ENCODE measurements at places on chromosomes 11 and 22.

GRCh38 chr11:126992065-126992803 lies 8.3 kb downstream of the KIRREL3 start:
- no peak for DNase-seq

DNA sequence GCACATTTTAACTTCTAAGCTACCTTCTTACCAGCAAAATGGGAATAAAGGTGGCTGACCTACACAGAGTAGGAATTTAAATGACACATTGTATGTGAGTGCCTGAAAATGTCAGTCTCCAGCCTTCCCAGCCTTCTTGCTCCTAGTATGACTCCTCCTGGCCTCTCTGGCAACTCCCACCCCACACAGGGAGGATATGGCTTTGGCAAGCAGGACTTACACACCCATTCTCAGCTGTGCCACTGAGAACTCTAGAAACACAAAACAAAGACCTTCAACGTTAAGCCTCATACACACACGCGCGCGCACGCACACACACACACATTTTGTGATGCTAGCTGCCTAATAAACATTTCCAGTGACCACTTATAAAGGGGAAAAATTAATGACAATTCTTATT lies 65.8 kb downstream of the PACSIN2 start:
- no peak for DNase-seq

DNA sequence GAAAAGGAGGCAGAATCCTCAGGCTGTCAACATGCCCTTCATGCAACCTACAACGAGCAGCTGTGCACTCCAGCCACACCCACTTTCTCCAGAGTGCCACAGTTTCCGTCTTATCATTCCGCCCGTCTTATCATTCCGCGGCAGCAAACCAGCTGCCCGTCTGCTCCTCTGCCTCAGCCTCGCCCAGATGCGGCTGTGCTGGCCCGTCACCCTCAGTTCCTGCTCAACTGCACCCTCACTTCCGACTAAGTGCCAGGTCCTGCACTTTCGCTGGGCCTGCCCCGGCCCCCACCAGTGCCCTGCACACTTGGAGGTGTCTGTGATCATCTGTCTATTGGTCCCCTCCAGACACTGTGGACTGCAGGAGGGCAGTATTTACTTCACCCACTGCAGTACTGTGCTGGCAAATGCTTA lies 43.7 kb downstream of the MICAL3 start:
- peak; percentile 81 for DNase-seq

DNA sequence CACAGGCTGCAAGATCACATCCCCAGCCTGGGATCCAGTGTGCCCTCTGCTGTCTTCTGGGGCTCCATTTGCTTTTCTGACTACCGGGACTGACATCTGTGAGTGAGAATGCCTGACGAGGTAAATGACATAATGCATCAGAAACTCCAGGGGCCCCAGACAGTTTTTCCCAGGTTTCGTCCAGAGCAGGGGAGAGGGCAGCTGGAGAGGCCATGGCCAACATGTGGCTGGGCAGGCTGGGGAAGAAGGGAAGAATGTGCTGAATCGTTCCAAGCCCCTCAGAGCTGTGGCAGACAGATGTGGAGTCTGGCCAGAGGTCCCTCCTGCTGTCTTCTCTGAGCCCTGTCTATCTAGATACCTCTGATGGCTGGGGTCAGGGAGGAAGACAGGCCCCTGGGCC lies 163.9 kb downstream of the TRIM29 start:
- no peak for DNase-seq

DNA sequence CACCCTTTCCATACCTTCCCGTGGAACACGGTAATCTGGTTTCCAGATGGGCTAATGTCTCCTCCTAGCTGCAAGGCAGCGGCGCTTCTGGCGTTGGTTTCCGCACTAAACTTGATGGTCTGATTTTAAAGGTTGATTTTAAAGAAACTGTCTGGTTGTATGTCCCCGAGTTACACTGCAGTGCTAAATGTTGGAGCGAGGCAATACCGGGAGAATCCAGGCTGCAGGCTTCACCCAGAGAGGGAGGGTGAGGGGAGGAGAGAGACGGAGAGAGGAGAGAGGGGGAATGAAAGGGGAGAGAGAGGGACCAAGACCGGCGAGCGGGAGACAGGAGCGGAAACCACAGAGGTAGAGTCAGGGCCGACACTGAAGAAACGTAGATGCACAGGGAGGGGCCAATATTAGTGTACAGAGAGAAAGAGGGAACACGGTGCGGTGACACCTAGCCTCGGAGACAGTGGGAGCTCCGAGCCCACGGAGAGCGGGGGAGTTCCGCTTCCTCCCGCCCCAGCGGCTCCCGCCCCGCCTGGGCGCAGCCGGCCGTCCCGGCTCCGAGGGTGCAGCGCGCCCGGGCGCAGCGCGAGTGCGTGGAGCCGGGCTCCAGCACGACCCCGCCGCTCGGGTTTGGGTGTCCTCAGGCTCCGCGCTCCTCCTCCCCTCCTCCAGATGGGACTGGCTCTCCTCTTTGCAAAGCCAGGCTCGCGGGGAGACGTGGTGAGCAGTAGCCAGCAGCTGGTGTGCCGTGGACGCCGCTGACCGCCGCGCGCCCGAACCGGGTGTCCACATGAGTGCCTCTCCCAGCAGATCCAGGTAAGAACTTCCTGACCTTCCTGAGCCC lies 71.9 kb upstream of the GRAMD1B start:
- DNase-seq, result no peak

DNA sequence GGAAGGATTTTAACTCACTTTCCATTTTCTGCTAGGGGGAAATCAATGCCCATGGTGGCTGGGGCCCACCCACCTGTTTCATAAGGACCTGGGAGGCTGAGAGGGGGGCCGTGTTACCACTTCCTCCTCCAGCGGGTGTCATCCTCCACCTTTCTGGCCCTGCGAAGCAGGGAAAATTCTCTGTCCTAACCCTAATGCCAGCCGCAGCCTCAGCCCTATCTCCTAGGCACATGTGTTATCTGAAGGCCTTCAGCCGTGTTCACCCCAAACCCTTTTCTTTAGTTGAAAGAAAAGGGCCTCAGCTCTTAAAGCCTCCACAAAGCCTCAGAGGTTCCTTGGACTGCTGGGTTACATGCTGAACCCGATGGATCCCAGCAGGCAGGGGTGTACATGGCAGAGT lies 55.4 kb upstream of the NECTIN1 start:
- DNase-seq, result no peak

DNA sequence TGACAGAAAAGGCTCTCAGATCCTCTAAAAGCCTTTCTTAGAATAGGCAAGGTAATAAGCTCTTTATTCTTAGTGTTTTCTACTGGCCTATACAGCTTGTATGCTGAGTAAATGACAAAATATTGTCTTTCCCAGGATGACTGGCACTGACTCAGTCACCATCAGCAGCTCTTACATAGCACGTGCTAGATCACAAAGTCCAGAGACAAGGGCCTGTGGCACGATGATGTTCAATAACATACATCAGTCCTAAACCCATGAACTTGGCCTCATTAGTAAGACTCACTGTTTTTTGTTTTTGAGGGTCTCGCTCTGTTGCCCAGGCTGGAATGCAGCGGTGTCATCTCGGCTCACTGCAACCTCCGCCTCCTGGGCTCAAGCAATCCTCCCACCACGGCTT lies 42.7 kb downstream of the CELF1 start:
- no peak for DNase-seq

GRCh38 chr11:117490911-117491310 lies 163.3 kb downstream of the CEP164 start:
- DNase-seq, result no peak

- DNase-seq, result no peak
These were observed 30.6 kb upstream of the RFPL3 start for GRCh38 chr22:32327066-32327465.

Measured in colonic mucosa (tissue), 4 donors.